SW 1271 (cell line): ENCODE measurements at places on chromosomes 6 and 20.

DNA sequence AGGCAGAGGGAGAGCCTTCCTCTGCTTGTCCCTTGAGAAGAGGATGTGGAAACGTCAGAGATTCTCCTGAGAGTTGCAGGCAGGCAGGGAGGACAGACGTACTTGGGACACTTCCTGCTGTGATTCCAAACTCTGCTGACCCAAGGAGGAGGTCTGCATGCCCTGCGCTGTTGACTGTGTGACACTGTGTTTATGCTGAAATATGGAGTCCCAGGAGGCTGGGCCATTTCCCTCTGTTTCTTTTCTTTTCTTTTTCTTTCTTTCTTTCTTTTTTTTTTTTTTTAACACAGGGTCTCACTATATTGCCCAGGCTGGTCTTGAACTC is 63.5 kb upstream of the BHLHE23 start:
- no peak for DNase-seq

DNA sequence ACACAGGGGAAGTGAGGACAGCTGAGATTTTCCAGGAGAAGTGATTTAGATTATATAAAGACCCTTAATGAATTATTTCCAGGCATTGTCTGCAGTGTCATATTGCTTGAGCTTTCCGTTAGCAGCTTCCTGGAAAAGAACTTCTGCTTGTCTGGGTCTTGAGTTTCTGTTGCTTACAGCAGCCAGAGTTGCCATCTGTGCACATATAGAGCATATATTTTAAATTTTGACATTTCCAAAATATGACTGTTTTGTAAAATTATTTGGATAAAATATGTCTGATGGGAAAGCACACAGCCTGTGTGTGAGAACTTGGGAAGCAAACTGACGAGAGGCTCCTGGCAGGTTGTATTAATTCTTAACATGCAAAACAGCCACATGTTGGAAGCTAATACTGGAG is 21.0 kb upstream of the NKX2-2 start:
- DNase-seq: no peak

- DNase-seq: no peak
Measured at GRCh38 chr6:79038061-79038460, 40.0 kb downstream of the PHIP start.

DNA sequence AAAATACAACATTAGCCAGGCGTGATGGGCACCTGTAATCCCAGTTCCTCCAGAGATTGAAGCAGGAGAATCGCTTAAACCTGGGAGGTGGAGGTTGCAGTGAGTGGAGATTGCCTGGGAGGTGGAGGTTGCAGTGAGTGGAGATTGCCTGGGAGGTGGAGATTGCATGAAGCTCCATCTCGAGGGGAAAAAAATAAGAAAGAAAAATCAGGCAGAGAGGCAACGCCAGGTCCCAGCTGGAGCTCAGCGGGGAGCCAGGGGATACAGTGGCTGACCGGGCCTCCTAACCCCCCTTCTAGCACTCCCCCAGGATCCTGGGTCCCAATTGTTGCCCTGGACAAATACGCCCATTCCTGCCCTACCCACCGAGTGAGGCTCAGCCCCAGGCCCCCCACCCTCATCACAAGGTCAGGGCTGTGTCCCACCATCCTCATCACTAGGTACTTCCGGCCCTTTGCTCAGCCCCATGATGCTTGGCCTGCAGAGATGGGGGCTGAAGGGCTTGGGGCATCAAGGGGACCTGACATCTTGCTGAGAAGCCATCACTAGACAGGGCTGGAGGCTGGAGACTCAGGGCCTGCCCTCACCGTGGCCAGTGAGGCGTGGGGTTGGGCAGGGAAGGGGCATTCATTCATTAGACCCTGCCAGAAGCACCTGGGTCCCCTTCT is 1.9 kb downstream of the OGFR start:
- no peak for DNase-seq

- DNase-seq: no peak
Measured at GRCh38 chr6:36724514-36725390, 27.1 kb downstream of the RAB44 start.

DNA sequence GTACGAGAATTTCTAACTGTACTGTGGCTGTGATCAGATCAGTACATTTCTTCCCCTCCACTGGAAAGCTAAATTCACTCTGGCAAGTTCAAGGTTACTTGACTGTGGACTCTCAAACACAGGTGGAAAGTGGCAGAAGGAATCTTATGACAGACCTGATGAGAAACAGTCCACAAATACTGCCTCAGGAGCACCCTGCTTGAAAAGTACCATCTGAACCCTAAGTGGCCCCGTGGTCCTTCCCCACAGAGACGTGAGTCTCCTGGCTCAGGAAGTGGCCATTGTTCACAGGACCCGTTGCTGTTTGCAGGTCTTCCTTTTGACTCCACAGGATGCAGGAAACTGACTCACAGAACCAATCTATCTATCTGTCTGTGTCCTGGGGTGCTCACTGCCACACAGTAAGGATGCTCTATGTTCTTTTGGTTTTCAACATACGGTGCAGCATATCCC is 47.5 kb upstream of the NHSL1 start:
- peak; percentile 35 for DNase-seq
